ENCODE measurements at places on chromosomes 3 and 15. TPM values are rescaled to one million over a fixed set of nuclear protein-coding genes. Genes with fewer than 3 reads are reported as not detected.

The SLC28A1 gene
- total RNA-seq, result not detected

The GOLGA8M gene
- total RNA-seq, result 1.6 TPM

- no peaks in the 10 kb centered on the region for H3K4me1 ChIP-seq
- H3K4me3 ChIP-seq, result no peak overlapping the region
- no peaks in the 10 kb centered on the region for H3K36me3 ChIP-seq
- DNase-seq, result no peak
Measured at GRCh38 chr3:28039829-28040228, 201.6 kb upstream of the CMC1 start.

The SSUH2 gene
- total RNA-seq, result not detected

The SAXO2 gene
- 1.1 TPM for total RNA-seq

DNA sequence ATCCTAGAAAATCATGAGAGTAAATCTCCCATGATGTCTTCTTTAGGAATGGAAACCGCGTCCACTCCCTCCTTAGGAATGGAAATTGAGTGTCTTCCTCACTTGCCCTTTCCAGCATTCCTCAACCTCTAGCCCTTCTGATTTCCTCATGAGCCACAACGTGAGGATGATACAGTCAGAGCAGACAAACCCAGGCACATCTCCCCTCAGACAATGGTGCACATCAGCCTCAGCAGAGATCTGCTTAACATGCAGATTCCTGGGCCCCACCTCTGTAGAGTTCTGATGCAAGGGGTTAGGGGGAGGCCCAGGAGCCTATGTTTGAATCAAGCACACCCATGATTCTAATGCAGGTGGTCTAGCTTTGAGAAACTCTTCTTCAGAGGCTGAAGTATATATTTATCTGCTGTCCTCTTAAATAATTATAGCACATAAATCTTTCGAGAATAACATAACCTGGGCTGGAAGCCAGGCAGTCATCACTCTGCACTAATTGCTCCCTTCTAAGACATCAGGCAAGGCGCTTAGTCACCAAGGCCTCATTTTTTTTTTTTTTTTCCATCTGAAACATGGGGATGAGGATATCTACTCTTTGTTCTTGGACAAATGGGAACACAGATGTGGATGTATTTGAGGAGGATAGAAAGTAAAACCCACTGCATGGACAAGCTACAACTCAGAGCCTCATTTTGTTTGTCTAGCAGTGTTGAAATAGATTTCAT lies 81.7 kb downstream of the PRICKLE2 start:
- H3K27me3 ChIP-seq, result peaks cover 4% of the 10 kb centered on the region
- no peak for DNase-seq
- H3K4me3 ChIP-seq, result no peak overlapping the region
- H3K36me3 ChIP-seq, result no peaks in the 10 kb centered on the region
- no peaks in the 10 kb centered on the region for H3K4me1 ChIP-seq

- peaks cover 28% of the 10 kb centered on the region for H3K4me1 ChIP-seq
- H3K4me3 ChIP-seq, result no peak overlapping the region
Measured at GRCh38 chr3:32414522-32415202, 23.0 kb downstream of the CMTM7 start.

The ANKRD63 gene
- not detected for total RNA-seq

DNA sequence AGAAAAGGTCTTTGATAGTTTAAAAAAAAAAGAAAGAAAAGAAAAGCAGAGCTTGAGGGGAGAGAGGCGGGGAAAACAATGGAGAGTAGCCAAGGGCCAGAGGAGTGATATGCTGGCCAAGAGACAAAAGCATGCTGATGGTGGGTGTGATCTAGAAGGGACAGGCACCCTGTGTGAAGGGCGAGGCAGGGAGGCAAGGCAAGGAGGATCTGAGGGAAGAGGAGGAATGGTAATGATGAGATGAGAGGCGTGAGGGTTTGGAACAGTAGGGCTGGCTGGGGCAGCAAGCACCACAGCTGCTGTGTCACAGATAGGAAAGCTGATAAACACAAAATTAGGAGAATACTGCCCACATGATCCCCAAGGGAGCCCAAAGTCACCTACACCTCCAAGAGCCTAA lies 65.5 kb downstream of the LARS2 start:
- no peaks in the 10 kb centered on the region for H3K27me3 ChIP-seq
- DNase-seq, result no peak
- H3K4me3 ChIP-seq, result no peak overlapping the region
- no peaks in the 10 kb centered on the region for H3K36me3 ChIP-seq
- no peaks in the 10 kb centered on the region for H3K4me1 ChIP-seq

The IMPG2 gene
- 0.57 TPM for total RNA-seq

- no peaks in the 10 kb centered on the region for H3K27me3 ChIP-seq
- no peaks in the 10 kb centered on the region for H3K36me3 ChIP-seq
- DNase-seq, result no peak
- no peaks in the 10 kb centered on the region for H3K4me1 ChIP-seq
- no peak overlapping the region for H3K4me3 ChIP-seq
Measured at GRCh38 chr3:64668582-64669510, 19.0 kb downstream of the ADAMTS9 start.

DNA sequence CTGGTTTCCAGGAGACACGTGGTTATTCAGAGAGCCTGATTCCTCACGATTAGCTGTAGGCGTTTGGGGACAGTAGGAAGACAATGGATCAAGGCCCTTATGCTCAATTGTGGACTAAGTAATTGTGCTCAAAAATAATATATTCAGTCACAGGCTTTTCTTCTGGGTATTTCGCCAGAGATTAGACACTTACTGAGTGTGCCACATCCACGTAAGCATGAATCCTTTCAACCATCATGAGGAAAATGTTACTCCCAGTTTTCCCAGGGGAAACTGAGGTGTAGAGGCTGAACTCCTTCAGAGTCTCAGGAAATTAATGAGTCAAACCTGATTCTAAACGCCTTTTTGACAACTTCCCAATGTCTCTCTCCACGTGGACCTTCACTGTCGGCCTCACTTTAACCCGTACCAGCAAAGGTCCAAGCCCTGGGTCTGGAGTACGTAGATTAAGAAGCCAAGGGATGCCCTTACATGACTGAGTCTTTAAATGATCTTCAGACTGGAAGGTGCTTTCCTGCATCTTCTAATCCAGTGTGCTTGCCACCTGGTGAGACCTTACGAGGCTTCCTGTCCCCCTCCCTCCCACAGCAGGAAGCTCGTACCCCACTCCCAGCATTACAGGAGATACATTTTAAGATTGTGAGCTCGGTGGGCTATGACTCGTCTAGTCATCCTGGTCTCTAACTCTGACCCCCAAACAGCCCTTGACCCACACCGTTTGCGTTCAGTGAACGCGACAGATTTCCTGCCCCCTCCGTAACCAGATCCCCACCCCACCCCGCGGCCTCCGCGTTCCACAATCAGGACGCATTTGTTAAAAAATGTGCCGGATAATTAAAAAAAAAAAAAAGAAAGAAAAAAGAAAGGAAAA lies 1.7 kb downstream of the PKM start:
- DNase-seq, result peak; percentile 22
- peak overlapping the region; percentile 79 for H3K27ac ChIP-seq
- H3K36me3 ChIP-seq, result no peaks in the 10 kb centered on the region
- H3K4me1 ChIP-seq, result peaks cover 31% of the 10 kb centered on the region
- peak overlapping the region; percentile 82 for H3K4me3 ChIP-seq

DNA sequence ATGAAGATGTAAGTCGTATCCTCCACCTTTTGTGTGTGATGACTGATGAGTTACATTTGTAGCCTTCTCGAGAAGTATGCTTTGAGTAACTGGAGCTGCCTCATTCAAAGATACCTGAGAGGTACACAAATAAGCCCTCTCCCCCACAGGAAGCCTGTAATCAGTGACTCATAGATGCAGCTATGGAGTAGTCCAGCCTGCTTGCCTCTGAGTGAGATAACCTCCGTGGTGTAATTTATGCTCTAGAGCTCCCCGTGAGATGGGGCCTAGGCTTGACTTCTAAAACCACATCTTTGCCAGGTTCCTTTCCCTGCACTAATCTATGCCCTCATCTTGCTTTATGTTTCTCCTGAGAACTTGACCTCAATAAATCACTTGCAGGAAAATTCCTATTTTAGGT lies 291.7 kb downstream of the SUCLG2 start:
- DNase-seq, result no peak
- H3K27ac ChIP-seq, result no peak overlapping the region
- H3K36me3 ChIP-seq, result no peaks in the 10 kb centered on the region

- no peak overlapping the region for H3K4me3 ChIP-seq
- H3K36me3 ChIP-seq, result no peaks in the 10 kb centered on the region
- no peak overlapping the region for H3K27ac ChIP-seq
- no peaks in the 10 kb centered on the region for H3K4me1 ChIP-seq
- no peak for DNase-seq
- H3K27me3 ChIP-seq, result no peaks in the 10 kb centered on the region
Measured at GRCh38 chr3:146313031-146313745, 62.3 kb upstream of the PLSCR4 start.

GRCh38 chr3:123068601-123069381 lies 2.0 kb downstream of the PDIA5 start:
- DNase-seq, result no peak
- H3K36me3 ChIP-seq, result no peaks in the 10 kb centered on the region
- peaks cover 20% of the 10 kb centered on the region for H3K4me1 ChIP-seq

- DNase-seq, result no peak
- no peak overlapping the region for H3K4me3 ChIP-seq
- no peaks in the 10 kb centered on the region for H3K27me3 ChIP-seq
- H3K27ac ChIP-seq, result no peak overlapping the region
- H3K4me1 ChIP-seq, result peaks cover 56% of the 10 kb centered on the region
- H3K36me3 ChIP-seq, result peaks cover 8% of the 10 kb centered on the region
Measured at GRCh38 chr15:28989239-28989830, 103.6 kb downstream of the APBA2 start.

DNA sequence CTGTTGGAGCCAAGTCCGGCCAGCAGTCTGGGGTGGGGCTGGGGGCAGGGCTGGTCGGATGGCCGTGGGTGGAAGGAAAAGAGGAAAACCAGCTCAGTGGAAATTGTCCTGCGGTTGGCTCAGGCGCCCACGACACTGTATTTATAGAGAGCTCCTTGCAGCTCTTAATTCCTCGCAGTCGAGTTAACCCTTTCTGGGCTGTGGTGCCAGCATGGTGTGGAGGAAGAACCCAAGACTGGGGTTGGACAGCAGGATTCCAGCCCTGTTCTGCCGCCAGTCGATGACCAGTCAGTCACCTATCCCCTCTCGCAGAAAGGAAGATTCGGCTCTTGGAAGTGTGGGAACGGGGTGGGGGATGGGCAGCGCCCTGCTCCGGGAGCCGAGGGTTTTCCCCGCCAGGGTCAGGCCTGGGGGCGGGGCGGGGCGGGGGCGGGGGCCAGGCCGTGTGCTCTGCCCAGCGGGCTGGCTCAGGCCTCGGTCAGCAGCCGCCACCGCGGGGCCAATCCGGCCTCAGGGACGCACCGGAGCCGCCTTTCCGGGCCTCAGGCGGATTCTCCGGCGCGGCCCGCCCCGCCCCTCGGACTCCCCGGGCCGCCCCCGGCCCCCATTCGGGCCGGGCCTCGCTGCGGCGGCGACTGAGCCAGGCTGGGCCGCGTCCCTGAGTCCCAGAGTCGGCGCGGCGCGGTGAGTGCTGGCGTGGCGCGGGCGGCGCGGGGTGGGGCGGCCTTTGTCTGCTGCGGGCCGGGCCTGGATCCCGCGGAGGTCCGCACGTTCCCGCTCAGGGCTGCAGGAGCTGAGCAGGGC lies at the start of gene CD276:
TSS of gene CD276 (plus strand) at position 607 of the 804 bp plus-strand sequence. CDS start 15,257 bp downstream, outside the sequence.
- H3K27ac ChIP-seq, result no peak within 1 kb of the TSS
- H3K36me3 ChIP-seq, result no peaks in the 10 kb centered on the region
- DNase-seq, result no peak
- no peaks in the 10 kb centered on the region for H3K4me1 ChIP-seq
- H3K4me3 ChIP-seq, result no peak within 1 kb of the TSS

The C2CD4A gene
- total RNA-seq, result not detected

DNA sequence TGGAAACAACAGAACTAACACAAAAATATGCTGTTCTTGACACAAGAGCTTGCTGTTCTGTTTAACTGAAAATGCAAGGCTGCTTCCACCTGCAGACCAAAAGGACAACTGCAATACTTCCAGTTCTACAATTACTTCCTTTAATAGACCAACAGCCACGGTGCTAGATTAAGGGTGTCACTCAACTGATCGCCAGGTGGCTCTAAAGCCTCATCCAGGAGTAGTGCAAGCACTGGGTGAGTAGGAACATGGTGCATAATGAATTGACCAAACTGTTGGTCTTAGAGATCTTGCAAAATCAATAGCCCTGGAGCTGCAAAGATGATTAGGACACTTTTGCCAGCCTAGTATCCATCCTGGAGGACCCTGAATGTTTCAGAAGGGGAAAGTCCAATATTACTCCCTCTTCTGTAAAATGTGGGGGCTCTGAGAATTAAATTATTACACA lies 3.6 kb upstream of the CLDN16 start:
- no peak overlapping the region for H3K4me3 ChIP-seq
- H3K27me3 ChIP-seq, result no peaks in the 10 kb centered on the region
- no peak overlapping the region for H3K27ac ChIP-seq
- no peaks in the 10 kb centered on the region for H3K36me3 ChIP-seq

DNA sequence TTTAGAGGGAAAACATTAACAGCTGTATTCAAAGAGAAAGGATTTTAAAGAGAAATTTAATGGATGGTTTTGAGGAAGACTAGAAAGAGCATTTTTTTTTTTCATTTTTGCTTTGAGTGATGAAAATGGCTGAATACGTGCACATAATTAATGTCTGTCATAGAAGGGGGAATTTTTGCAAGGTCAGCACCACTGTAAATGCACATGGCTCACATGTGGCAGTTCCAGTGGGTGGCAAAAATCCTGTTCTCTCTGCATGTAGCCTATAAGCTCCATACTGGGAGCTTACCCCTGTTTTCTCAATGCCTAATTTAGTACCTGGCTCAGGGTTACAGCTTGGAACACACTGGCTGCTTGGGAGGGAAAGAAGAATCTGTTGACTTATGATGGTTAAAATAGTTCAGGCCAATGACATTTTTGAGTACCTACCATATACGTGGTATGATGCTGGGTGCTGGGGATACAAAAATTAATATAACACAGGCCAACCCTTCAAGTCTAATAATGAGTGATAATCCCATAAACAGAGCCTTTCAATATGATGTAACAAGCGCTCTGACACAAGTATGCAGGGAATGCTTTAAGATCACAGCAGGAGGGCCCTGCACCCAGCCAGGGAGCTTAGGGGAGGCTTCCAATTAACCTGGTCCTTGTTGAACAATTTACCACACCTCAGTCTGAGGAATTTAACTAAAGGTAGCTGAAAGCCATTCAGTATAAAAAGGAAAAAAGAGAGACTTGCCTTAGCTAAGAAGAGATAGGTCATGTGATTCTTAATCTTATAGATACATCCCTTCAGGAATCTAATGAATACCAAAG lies 33.0 kb downstream of the HSPBAP1 start:
- H3K4me3 ChIP-seq, result no peak overlapping the region
- H3K4me1 ChIP-seq, result no peaks in the 10 kb centered on the region
- H3K36me3 ChIP-seq, result peaks cover 3% of the 10 kb centered on the region
- H3K27me3 ChIP-seq, result no peaks in the 10 kb centered on the region
- H3K27ac ChIP-seq, result no peak overlapping the region
